ENCODE measurements at places on chromosomes 3 and 15.

GRCh38 chr3:126582311-126582710 is 23.6 kb upstream of the C3orf22 start:
- no peak for DNase-seq

- DNase-seq = no peak
Observed at GRCh38 chr15:96171853-96172296, 158.6 kb upstream of the NR2F2 start.

GRCh38 chr3:187101184-187102072 is 37.9 kb downstream of the RPL39L start:
- no peak for DNase-seq

GRCh38 chr15:90154861-90155626 is 46.1 kb upstream of the SEMA4B start:
- no peak for DNase-seq

DNA sequence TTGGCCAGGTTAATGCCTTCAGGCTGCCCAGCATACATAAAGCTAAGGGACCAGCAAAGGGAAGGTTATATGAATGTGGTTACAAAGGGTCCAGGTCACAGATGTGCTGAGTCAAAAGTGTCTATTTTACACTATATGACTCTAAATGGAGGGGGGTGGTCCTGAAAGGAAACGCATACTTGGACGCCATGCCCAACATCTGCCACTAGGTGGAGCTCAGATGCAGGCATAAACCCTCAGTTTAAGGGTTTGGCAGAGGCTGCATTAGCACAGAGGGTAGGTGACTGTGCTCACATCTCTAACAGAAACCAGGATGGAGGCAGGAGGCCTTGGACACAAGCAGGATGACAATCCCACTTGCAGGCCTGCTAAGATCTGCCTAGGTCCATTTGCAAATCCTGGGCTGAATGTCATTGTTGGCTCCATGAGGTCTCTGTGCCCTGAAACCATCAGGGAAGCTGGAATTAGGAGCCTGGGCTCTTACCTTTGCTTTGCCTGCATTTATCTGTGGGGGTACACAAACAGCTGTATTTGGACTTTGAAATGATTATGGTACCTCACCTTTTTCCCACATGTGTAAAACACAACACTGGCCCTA is 55.8 kb downstream of the ZNF621 start:
- DNase-seq = peak; percentile 62

GRCh38 chr3:23834082-23834870 is 28.5 kb downstream of the UBE2E1 start:
- DNase-seq = no peak

DNA sequence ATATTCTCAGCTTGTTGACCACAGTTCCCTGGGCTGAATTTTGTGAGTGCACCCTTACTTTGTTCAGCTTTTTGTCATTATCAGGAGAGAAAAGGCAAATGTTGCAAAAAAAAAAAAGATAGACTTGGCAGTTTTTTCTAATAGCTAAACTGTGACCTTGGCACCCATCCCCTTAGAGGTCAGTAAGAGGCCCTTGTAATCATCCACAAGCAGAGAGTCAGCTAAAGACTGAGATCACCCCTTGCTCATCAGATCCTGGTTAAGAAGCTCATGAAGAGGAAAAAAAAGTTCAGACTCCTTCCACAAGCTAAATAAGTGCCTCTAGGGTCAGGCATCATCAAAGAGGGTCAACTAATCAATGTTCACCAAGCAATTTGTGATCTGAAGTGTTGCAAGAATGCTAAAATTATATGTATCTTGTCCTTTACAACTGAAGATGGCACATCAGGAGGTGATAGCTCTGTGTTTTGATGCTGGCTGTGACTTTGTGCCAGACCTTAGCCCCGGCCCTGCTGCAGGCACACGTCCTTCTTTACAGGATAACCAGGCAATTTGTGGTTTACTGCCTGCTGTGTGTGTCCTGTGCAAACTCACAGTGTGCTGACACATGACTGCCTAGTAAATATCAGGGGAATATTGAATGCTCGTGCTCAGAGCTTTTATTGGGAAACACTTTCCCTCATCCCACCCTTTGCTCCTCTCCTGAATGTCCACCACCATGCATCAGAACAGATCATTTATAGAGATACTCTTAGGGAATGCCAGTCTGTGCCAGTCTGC is 262.9 kb downstream of the IL5RA start:
- no peak for DNase-seq

DNA sequence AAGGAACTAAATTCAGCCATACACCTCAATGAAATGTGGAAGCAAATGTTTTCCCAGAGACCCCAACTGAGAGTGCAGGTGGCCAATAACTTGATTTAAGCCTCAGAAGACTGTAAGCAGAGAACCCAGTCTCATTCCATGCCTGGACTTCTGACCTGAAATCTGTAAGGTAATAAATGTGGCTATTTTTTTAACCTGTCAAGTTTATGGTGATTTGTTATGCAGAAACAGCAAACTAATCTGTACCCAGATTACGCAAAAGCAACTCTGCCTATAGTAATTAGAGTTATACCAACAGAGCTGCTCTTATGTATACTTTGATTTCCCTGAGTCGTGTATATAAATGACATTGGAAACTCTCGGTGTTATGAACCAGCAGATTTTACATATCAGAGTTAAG is 534.0 kb upstream of the NAALADL2 start:
- DNase-seq = no peak

GRCh38 chr3:170712798-170713197 is 126.9 kb upstream of the SLC7A14 start:
- DNase-seq = no peak

DNA sequence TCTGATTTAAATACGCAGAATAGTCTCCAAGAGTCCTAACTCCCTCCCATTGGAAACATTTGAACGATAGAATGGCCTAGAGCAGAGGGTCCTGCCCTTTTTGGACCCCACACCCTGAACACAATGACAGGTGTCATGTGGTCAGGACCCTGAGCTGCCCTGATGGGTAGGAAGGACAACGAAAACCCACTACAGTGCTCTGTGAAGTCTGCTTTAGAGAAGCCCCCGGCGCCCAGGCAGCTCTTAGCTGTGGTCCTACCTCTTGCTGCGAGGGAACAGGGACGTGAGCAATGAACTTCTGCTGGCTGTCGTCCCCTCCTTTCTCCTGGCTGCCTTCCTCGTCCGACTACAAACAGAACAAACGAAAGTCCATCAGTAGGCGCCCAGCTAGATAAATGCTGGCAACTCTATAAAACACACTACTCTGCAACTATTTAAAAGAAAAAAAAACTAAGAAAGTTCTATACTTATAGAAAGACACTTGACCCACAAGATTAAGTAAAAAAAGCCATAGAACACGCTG is 8.7 kb upstream of the RAB43 start:
- no peak for DNase-seq

DNA sequence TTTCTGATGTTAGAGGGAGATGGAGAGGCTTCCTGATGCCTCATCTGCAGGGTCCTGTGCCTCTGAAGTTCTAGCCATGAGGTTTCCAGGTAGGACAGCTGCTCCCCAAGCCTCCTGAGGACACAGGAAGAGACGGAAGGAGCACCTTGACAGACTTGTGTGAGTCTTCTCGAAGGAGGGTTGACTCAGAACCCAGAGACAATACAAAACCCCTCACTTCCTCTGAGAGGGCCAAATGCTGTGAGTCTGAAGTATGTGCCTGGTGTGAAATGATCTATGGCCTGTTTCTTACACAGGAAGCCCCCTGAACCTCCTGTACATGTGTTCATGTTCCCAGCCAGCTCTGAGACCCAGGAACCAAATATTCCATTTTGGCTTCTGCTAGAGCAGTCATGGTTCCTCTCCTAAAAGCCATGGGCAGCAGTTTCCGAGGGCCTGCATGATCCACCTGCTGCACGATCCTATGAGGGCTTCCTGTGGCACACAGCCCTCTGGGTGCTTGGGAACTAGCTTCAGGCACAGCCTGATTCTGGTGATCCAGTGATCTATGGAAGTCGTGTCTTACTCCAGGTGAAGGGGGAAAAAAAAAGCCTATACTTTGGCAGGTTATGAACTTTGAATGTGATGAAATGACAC is 62.2 kb downstream of the AAGAB start:
- no peak for DNase-seq

DNA sequence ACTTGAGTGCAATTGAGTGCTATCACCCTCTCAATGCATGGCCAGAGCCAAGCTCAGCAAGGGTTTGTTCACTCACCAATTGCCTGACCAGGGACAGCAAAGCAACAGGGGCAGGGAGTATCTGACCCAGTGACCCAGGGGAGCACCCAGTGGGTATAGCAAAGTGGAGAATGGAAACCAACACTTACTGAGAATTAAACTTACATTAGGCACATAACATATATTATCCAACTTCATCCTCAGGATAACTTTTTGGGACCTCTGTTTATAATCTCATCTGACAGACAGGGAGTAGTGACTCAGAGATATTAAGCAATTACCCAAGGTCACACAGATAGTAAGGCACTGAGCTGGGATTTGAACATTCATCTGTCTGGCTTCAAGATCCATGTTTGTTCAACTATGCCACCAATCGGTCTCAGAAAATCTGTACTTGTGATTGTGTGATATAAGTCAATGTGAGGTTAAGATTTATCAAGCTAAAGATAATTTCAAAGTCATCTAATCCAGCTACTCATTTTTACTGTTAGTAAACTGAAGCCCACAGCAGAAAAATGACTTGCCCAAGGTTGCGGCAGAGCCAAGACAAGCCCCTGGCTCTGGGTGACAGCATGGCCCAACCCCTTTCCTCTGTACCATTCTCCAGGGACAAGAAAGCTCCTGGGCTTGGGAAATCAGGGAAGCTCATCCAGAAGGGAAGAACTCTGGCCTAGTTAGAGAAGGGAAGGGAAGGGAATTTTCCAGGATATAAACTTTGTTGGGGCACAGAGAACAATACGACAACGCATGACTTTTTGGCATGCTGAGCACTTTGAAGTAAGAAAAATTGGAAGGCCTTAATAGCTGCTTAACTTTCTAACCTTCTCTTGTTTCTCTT is 138.0 kb upstream of the SMAD3 start:
- DNase-seq = no peak

GRCh38 chr3:38623539-38623938 is 25.9 kb downstream of the SCN5A start:
- no peak for DNase-seq

- DNase-seq = no peak
Observed at GRCh38 chr3:11726146-11726545, 82.4 kb upstream of the VGLL4 start.

GRCh38 chr3:12484983-12485327 is 675 bp downstream of the TSEN2 start:
- no peak for DNase-seq

GRCh38 chr3:24715171-24715792 is 220.6 kb upstream of the THRB start:
- no peak for DNase-seq

- DNase-seq = no peak
Observed at GRCh38 chr3:51703761-51704510, 2.9 kb upstream of the GRM2 start.

DNA sequence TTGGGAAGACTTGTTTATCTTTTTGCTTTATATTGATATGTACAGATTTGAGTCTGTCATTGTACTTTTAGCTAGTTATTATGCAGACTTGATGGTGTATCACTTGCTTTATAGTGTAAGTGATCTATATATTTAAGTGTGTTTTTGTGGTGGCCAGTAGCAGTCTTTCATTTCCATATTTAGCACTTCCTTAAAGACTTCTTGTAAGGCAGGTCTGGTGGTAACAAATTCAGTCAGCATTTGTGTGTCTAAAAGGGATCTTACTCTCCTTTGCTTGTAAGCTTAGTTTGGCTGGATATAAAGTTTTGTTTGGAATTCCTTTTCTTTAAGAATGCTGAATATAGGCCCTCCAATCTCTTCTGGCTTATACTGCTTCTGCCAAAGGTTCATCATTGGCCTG is 322.5 kb upstream of the EPHA6 start:
- DNase-seq = no peak

- DNase-seq = peak; percentile 68
Observed at GRCh38 chr3:107524841-107525643, 2.3 kb downstream of the BBX start.

DNA sequence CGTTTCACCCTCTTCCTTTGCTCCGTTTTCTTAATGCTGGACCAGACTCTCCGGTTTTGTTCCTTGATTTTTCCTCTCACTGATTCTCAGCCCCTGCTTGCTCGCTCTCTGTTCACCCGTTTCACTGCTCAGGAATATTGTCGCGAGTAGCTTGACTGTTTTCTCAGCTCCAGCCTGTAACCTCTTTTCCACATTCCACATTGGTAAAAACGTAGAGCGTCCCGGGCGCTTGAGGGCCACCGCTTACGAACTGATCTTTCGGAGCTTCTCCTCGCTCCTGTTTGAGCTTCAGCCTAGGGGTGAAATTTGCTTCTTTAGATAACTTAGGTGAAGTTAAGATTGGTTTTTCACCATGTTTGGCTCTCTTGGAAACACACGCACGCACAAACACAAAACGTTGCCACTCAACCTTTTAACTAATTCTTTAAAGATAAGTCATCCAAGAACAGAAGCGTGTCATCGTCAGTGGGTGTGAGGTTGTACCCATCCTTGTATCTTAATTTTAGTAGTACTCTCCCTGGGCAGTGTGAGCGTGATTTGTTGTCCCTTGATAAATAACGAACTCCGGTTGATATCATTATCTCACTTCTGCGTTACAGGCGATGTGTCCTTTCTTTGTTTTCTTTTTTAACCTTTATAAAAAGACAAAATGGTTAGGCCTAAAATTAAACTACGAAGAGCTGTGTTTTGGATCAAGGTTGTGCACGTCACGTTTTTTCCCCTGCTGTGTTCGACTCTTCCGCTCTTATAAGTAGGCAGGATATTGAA is 1.0 kb downstream of the PAK2 start:
- DNase-seq = peak; percentile 42

- DNase-seq = no peak
Observed at GRCh38 chr15:73962433-73962832, 29.7 kb downstream of the STOML1 start.

DNA sequence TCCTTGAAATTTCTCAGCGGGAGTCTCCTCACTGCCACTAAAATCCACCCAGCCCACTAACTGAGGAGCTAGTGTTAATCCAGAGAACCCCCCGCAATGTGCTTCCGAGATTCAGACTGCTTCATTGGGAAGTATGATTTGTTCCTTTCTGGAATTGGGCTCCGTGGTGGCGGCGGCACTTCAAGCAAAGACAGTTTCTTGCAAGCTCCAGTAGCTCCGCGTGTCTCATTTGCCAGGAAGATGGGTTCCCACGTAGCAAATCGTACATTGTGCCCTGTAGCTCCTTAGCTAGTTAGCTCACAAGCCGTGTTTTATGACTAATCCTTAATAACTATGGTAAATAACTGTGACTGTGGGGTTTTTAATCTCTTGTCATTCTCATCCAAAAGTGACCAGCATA is 45.4 kb downstream of the SLC6A1 start:
- no peak for DNase-seq

- DNase-seq = no peak
Observed at GRCh38 chr15:42384597-42384996, 25.3 kb downstream of the CAPN3 start.

DNA sequence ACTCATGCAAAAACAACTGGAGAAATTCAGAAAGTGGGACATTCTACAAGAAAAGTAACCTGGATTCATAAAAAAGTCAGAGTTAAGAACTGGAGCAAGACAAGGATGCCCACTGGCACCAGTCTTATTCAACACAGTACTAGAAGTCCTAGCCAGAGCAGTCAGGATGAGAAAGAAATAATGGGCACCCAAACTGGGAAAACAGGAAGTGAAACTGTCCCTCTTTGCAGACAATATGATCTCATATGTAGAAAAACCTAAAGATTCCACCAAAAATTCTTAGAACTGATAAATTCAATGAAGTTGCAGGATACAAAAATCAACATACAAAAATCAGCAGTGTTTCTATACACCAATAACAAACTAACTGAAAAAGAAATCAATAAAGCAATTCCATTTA is 37.4 kb downstream of the TXNRD3 start:
- DNase-seq = no peak

GRCh38 chr3:161035711-161036110 is 69.4 kb downstream of the B3GALNT1 start:
- no peak for DNase-seq

GRCh38 chr3:44952689-44953088 is 23.3 kb downstream of the ZDHHC3 start:
- DNase-seq = no peak

Measured in GM13976 (cell line).